ENCODE measurements at places on chromosomes 4 and X.

DNA sequence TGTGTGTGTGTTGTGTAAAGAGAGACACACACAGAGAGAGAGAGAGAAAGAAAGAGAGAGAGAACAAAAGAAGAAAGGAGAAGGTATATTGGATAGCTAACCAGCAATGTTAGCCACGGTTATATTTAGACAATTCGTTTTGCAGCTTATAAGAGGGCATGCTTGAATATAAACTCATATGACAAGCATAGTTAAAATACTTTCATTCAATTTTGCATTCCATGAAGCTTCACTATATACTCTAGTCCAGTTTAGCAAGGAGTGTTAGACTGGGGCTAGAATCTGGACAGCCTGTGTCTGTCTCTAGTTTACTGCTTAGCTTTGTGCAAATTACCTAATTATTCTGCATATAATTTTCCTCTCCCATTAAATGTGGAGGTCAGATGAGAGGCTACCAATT lies 525.9 kb upstream of the ZFP42 start:
- no peak for DNase-seq

GRCh38 chrX:54358424-54359211 lies 772 bp upstream of the WNK3 start:
- no peak for DNase-seq

- DNase-seq, result no peak
Measured at GRCh38 chr4:182913621-182914020, 3.6 kb downstream of the DCTD start.

- DNase-seq, result no peak
Measured at GRCh38 chrX:51876441-51876840, 17.0 kb upstream of the MAGED1 start.

GRCh38 chrX:137352101-137352660 lies 213.7 kb upstream of the ZIC3 start:
- no peak for DNase-seq

DNA sequence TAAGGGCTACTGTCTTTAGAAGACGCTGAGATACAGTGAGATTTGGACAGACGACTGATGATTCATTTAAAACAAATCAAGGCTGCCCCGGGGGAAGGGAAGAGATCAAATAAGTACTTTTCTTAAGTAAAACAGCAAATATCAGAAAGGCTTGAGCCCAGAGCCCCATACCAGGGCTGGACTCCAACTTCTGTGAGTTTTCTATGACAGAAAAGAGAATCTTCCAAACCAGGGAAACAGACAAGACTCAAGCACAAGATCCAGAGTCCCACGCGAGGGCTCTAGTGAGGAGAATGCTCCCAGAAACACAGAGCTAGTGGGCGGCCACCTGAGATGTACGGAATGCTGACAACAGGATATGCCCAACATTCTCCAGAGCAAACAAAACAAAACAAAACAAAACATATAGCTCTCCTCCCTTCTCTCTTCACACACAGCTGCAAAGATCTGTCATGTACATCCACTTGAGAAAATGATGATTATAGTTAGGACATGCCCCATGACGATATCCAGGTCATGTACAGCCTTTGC lies 13.1 kb downstream of the ACSL1 start:
- no peak for DNase-seq

GRCh38 chrX:10326578-10326977 lies 169.8 kb downstream of the CLCN4 start:
- no peak for DNase-seq

- no peak for DNase-seq
Measured at GRCh38 chr4:6608758-6609414, 31.6 kb upstream of the MRFAP1 start.

DNA sequence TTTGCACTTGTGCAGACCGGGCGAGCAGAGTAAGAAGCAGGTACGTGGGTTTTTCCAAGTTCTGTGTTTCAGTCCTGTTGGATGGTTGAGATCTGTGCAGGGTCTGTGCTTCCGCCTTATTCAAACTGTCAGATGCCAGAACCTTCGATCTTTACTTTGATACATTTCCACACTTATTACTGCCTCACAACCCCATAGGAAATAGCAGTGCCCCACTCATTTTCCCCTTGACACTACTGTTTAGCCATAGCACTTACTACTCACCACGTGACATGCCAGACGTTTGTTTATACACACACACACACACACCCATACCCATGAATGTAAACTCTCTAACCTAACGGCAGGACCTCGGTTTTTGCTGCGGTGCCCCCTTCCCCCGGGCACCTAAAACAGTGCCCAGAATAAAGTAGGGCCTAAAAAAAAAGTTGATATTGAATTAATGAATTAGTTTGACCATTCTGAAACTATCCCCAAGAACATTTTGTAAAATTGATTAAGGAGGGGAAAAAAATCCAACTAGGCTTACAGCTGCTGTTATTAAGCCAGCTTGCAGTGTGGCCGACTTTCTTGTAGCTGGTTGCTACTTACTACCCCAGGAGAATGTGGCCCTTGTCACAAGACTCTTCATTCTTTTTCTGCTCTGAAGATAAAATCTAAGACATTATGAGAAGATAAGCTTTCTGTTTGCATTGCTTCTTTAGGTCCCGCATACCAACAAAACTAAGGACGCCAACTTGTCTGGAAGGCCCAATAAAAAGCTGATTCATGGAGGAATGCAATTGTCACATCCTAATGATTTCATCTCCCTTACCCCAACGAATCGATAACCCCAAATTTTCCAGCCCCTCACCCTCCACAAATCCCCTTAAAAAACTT lies 704 bp upstream of the SEPSECS start:
- DNase-seq, result no peak

DNA sequence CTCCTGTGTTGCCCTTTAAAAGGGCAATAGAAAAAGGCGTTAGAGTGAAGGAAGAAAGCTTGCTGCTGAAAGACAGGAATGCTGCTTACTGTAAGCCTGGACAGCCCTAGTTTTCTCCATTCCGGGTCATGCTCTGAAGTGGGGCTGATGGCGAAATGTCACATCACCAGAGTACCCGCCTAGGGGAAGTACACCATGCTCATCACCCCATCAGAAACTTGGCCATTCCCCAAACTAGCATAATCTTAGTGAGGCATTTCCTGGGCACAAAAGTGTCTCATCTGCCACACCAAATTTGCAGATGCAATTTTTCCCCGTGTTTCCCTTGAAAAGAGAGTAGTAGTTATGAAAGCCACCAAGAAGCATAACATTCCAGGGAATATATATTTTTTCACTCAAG lies 47.8 kb upstream of the CAMK2D start:
- DNase-seq, result no peak

- no peak for DNase-seq
Measured at GRCh38 chrX:146581981-146582712, 227.4 kb upstream of the CXorf51B start.

- peak; percentile 2 for DNase-seq
Measured at GRCh38 chrX:22192419-22193060, 80.2 kb upstream of the CBLL2 start.

DNA sequence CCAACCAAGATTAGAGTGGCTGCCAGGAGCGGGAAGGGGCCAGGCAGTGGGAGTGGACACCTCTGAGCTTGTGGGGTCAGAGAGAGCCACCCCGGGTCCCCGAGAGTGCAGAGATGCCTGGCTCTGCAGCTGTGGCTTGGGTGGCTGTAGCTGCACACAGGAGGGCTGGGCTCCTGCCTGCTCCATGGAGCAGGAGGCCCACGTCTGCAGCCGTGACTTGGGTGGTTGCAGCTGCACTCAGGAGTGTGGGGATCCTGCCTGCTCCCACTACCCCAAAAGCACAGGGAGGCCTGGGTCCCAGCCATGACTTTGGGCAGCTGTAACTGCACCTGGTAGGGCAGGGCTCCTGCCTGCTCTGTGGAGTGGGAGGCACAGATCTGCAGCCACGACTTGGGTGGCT lies 28.7 kb upstream of the DIPK2B start:
- DNase-seq, result no peak

GRCh38 chr4:14742054-14742453 lies 260.2 kb upstream of the CPEB2 start:
- no peak for DNase-seq

DNA sequence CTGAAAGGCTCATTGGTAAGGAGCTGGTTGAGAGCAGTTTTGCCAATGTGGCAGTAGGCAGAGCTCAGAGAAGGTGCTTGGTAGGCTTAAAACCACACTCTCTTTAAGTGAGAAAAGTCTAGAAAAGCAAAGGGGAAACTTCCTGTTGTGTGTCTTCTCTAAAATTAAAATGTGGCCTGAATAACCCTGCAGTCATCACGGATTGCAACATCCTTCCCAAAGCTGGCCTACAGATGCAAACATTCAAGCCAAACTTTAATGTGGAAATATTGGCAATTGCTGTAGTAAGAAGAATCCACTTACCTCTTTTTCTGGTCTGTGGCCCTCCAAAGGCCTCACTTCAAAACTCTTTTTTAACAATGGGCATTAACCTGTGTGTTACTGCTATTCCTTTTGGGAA lies 348.5 kb downstream of the OPHN1 start:
- DNase-seq, result no peak

- DNase-seq, result no peak
Measured at GRCh38 chr4:37802068-37802666, 24.3 kb upstream of the PGM2 start.

DNA sequence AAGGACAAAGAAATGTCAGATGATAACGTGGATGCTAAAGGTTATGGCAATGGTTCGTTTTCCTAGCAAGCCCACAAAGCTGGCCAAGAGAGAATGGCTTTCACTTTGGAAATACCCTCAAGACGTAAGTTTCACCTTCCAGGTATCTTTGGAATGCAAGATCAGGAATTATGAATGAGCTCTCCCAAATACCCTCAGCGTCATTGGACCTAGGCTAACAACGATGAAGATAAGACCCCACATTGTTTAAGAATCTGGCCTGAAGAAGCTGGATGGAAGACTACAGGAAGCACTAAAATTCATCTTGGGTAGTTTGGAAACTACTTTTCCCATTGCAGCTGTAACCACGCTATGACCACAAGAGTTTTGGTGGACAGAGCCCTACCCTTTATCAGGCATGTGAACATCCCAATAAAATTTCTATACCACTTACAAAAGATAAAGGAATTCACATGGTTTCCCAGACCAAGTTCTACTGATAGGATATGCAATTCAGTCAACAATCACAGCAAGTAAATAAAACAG lies 111.9 kb downstream of the KDR start:
- DNase-seq, result no peak

DNA sequence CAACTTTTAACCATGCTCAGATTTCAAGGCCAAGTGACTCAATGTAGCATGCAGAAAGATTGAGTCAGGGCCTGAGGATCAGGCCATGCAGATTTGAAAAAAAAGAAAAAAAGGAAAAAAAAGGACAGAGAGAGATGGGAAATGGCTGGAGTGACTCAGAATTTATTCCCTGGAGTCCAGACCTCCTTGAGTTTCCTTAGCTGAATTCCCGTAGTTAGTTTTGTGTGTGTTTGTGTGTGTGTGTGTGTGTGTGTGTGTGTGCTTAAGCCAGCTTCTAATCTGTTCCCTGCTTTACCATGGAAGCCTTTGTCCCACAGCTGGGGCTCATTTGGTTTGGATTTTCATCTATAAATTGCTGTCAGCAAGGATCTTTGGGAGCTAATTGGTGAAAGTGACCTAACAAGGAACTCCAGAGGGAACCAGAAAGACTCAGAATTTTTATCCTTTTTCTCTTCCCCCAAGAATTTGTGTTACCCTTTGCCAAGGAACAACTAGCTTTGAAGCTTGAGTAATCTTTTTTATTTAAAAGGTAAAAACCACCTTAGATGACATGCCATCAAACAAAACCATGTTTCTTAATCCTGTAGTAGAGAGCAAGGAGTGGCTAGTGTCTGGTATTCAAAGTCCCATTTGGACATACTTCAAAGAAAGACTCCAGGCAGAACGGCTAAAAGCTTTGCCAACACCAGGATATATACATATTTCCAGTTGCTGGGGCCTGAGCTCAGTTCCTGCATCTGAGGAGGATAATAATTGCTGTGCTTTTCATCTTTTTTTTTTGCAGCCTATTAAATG lies 109.0 kb upstream of the DDIT4L start:
- DNase-seq, result no peak

DNA sequence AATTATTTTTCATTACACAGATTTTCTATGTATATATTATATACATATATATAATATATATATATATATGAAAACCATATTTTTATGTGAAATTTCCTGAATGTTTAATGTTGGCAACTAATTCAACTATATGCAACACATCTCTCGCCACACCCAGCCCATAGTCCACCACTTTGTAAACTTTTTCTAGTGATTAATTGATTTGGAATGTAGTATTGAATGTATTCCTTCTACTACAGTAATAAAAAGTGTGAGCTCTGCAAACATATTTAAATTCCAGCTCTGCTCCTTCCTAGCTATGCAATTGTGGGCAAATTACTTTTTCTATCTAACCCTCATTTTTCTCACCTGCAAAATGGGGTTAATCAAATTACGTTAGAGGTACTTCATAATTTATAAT lies 187.8 kb downstream of the TEX11 start:
- no peak for DNase-seq

Data from stimulated activated CD4-positive, alpha-beta T cell treated with anti-CD3 and anti-CD28 coated beads, Interleukin-1b, Interleukin-23, amount 100 ng/mL, for 1 hour (primary cell).